Forelimb muscle (tissue), 1 donor: ENCODE measurements at places on chromosomes 3 and 15.

- DNase-seq: peak; percentile 82
These were observed 130.3 kb downstream of the GHSR start for GRCh38 chr3:172317984-172318383.

- DNase-seq: no peak
These were observed at the start of gene PLAAT1 for GRCh38 chr3:193240850-193241706. Gene PLAAT1 (plus strand): TSS chr3:193241222. CDS start chr3:193255651, 14,429 bp downstream.

DNA sequence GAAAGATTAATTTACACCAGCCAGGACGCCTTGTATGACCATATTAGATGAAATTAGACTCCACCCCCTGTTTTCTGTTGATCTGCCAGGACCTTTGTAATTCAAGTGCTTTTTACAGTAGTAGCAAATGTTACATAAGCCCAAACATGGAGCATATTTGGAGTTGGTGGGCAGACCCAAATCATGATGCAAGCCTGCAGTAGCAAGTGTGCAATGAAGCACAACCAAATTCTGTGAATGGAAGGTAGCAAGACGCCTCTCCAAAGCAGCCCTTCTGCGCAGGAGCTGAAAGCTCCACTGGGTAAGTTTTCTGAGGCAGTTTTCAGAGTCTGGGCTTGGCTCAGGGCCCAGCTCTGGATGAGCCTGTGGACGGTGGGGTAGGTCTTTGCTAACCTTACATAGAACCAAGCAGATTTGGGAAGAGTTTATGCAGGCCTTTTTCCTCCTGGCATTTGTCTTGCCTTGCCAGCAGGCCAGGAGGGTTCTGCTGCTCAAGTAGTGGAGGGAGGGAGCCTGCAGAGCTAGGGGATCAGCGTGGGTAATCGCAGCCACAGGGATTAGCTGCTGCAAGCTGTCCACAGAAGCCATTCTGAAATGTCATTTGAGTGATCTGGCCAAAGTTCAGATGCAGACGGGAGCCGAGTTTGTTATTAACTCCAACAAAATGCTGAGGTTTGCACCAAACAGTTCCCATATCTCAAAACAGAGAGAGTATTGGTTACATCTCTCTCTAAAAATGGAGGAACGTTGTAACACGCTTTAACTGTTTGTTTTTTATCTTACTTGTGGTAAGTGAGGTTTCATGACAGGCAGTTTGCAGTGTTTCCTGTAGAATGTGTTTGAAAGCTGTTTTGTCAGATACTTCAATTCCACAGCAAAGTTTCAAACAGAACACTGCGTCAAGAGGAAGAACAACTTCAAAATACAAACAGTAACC, 55.4 kb downstream of the PSMD6 start:
- no peak for DNase-seq

GRCh38 chr15:39792025-39792843, 9.6 kb upstream of the FSIP1 start:
- DNase-seq: no peak

GRCh38 chr15:52263563-52264282, 31.9 kb downstream of the MYO5C start:
- DNase-seq: no peak

GRCh38 chr15:92098869-92099268, 245.4 kb downstream of the SLCO3A1 start:
- peak; percentile 48 for DNase-seq

- no peak for DNase-seq
These were observed 298.9 kb downstream of the LRTM1 start for GRCh38 chr3:54628888-54629441.
